ENCODE measurements at places on chromosomes 5 and 9. TPM values are rescaled to one million over a fixed set of nuclear protein-coding genes. Genes with fewer than 3 reads are reported as not detected.

The TOMM5 gene
- total RNA-seq, result 333 TPM

The G3BP1 gene
- 290 TPM for total RNA-seq

The DND1 gene
- total RNA-seq, result 1.8 TPM

The FGF10 gene
- total RNA-seq, result not detected

The SLC2A6 gene
- 48.2 TPM for total RNA-seq

The BSPRY gene
- 0.13 TPM for total RNA-seq

The MAST4 gene
- total RNA-seq, result 1.8 TPM

The WWC1 gene
- 29.4 TPM for total RNA-seq

The ROR2 gene
- 5.9 TPM for total RNA-seq

DNA sequence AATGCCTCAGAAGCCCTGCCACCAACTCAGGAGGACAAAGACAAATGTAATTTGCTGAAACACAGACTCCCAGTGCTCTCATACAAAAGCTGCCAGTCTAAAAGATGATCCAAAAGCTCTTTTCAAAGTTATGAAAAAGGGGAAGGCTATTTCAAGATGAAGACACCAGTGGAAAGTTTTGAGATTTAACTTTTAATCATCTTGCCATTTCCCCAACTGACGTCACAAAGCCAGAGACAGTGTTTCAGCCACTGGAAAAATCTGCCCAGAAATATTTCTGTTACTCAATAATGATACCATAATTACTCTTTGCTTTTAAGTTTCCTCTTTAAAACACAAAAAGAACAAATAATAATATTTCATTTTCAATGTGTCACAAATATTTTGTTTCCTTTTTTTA, 20.9 kb downstream of the ENG start:
- DNase-seq, result no peak

DNA sequence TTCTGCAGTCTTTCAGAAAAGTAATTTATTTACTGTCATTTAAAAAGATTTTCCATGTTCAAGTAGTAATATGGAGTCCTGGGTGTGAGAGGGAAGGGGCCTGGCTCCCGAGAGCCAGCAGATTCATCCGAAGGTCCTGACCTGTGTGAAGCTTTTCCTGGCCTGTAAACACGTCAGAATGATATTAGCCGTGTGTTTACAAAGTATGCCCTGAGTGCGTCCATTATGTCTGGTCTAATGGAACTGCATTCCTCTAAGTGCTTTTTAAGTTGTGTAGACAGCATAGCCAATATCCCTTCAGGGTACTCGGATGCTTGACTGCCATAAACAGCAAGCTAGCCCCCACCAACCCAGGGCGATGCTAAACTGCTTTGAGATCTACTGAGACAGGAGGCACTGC, 495.2 kb downstream of the AGTPBP1 start:
- DNase-seq, result no peak

DNA sequence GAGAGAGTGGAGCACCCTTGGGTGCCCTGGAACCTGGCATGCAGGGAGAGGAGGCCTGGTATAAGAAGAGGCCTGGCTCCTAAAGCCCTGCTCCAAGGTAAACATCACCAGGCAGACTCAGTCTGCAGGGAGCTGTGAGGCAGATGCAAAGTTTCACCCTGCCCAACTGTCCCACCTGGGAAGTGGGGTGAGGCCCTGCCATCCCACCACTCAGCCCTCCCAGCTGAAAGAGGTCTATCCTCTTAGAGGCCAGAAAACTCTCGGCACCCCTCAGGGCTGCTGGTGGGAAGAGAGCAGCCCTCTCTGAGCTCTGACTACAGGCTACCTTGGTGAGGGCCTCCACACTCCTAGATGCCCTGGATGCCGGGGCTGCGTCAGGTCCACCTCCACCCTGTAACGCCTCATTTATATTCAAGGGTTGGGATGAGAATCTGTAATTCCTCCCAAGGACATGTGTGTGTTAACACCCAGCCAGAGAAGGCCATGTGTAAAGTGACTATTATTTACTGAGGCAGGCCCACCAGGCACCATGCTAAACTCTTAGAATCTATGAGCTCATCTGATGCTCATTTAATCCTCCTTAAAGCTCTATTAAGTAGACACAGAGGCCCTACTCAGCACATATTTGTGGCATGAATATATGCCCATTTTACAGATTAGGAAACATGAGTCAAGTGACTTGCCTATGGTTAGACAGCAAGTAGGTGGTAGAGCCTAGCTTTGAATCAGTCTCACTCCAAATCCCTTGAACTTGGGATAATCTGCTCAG, 205.9 kb downstream of the FSTL4 start:
- no peak for DNase-seq

- no peak for DNase-seq
Measured at GRCh38 chr5:5159282-5160103, 19.4 kb downstream of the ADAMTS16 start.

- no peak for DNase-seq
Measured at GRCh38 chr9:130069048-130069447, 15.3 kb downstream of the GPR107 start.

GRCh38 chr5:179588166-179588565, 35.3 kb downstream of the HNRNPH1 start:
- no peak for DNase-seq

GRCh38 chr5:18544421-18544820, 910.2 kb downstream of the TAF11L14 start:
- DNase-seq, result no peak

- DNase-seq, result no peak
Measured at GRCh38 chr9:90778746-90779145, 22.9 kb upstream of the SYK start.

- no peak for DNase-seq
Measured at GRCh38 chr5:142944140-142944539, 174.0 kb downstream of the ARHGAP26 start.

GRCh38 chr5:23583081-23583480, 75.7 kb downstream of the PRDM9 start:
- DNase-seq, result no peak

DNA sequence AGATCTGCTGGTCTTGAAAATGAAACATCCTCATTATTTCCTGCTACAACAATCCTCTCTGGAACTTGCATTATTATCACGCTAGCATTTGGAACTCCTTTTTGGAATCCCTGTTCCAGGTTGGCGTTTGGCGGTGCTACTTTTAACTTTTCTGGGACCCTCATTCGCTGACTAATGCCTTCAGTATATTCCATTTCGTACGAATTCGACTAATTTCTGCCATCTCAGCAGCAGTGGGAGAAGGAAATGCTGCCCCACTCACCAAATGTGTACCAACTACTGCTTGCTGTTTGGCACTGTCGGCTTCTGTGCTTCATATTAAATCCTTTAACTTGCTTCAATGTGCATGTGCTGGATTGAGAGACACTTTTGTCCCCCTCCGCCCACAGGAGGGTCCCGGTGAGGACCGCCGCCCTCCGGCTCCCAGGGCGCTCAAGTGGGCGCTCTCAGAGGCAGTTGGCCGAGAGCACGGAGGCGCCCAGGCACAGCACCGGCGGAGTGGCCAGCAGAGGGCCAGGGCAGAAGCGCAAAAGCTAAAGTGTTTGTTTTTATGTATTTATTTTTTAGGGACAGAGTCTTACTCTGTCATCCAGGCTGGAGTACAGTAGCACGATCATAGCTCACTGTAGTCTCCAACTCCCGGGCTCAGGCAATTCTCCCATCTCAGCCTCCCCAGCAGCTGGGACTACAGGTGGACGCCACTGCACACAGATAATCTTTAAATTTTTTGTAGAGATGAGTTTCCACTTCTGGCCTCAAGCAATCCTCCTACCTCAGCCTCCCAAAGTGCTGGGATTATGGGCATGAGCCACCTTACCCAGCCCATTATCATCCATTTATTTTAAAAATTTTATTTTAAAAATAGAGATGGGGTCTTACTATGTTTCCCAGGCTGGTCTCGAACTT, 11.9 kb downstream of the PDE6A start:
- DNase-seq, result peak; percentile 35

DNA sequence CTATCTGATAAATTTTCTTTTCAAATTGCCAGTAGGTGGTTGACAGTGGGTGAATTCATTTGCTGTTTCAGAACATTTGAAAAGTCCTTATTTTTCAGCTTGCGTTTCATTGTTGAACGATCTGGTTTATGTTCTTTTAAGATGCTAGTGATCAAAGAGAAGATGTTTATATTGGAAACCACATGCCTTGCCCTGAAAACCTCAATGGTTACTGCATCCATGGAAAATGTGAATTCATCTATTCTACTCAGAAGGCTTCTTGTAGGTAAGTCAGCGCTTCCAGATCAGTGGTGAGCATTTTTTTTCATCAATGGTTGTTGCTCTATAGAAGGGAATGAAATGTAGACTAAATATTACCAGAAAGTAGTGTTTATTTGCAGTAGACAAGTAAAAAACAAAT, 16.6 kb upstream of the CAVIN4 start:
- DNase-seq, result no peak

DNA sequence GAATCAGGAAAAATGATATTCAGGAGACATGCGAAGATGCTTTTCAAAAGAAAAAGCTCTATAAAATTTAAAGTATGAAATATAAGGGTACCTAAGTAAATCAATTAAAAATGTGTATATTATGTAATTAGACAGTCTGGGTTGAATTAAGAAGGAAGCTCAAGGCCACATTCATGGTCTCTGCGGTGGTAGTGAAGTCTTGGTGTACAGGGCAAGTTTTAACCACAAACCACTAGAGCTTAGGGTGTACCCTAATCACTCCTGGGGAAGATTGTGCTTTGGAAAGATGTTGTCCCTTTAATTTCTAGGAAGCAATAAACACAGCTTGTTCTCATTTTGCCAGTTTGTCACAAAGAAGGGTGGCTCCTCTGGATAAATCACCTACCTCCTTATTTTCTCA, 287.2 kb upstream of the ZNF608 start:
- no peak for DNase-seq

GRCh38 chr5:102628441-102629175, 126.5 kb upstream of the PAM start:
- no peak for DNase-seq

DNA sequence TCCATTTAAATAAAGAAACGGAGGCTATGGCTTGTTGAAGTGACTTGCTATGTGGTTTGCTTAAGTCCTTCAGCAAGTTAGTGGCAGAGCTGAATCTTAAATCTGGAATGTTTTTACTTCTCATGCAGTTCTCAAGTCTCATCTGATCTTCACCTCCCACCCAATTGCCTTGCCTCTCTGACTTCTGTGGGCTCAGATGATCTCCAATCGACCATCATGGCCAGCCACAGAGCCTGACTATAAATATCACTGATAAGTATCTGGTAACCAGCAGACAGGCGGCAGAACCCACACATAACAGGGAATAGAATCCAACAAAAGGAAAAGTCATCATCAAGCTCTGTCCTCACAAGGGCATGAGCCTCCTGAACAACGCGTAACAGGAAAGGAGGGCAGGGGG, 149.9 kb downstream of the FAM114A2 start:
- DNase-seq, result no peak

DNA sequence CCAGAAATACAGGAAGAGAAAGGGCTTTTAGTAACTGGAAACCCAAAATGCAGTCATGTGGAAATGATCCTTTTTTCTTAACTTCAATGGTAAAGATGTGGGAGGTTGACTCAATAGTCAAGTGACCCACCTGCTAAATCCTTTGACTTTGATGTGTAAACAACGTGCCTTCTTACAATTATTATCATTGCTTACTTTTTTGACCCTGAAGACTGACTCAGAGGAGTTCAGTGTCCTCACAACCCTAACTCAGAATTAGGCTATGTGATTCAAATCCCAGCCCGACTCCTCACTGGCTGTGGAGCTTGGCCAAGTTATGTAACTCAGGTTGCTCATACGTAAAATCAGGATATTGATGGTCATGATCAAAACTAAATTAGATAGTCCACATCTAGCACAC, 27.9 kb downstream of the ANXA1 start:
- DNase-seq, result no peak

- no peak for DNase-seq
Measured at GRCh38 chr9:99746406-99746805, 75.3 kb upstream of the NR4A3 start.

DNA sequence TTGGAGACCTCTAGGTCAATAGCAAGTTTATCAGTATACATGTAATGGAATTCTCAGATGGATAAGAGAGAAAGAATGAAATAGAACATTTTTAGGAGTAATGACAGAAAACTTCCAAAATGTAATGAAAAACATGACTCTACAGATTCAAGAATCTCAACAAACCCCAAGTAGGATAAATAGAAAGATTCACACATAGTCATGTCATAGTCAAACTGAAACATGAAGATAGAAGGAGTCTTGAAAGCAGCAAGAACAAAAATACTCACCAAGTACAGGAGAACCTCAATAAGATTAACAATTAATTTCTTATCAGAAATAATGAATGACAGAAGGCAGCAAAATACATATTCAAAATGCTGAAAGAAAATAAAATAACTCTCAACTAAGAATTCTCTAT, 164.5 kb downstream of the SPATA31D1 start:
- no peak for DNase-seq

GRCh38 chr5:116989995-116990394, 415.4 kb upstream of the SEMA6A start:
- no peak for DNase-seq

- no peak for DNase-seq
Measured at GRCh38 chr9:75138260-75139040, 50.1 kb downstream of the OSTF1 start.

GRCh38 chr5:134649163-134649835, 714 bp downstream of the SEC24A start:
- no peak for DNase-seq

- DNase-seq, result peak; percentile 48
Measured at GRCh38 chr5:154937718-154938466, at the start of gene GEMIN5. TSS of gene GEMIN5 (minus strand) at chr5:154938211. CDS start at chr5:154938133, 78 bp downstream.
